Stimulated activated CD8-positive, alpha-beta memory T cell treated with anti-CD3 and anti-CD28 coated beads, Interleukin-7, amount 100 ng/mL, for 48 hours (primary cell): ENCODE measurements at places on chromosomes 3 and 15.

DNA sequence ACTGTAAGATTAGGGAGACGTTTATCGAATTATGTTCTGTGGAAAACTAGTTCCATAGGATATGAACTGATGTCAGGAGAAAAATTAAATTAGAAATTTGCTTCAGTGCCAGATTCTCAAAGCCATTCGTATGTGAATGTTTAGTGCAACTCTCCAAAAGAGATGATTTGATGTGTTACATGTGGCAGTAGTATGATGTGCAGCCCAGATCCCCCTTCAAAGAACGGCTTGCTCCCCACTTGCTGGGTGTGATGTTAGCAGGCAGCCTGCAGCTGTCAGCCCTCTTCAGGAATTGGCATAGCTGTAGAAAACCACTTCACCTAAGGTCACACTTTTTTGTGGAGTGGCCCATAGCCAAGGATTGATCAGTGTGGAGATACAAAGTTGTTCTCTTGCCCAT is 127.0 kb upstream of the CCDC54 start:
- DNase-seq = no peak

- no peak for DNase-seq
Measured at GRCh38 chr15:78361771-78362506, 21.8 kb downstream of the CRABP1 start.

DNA sequence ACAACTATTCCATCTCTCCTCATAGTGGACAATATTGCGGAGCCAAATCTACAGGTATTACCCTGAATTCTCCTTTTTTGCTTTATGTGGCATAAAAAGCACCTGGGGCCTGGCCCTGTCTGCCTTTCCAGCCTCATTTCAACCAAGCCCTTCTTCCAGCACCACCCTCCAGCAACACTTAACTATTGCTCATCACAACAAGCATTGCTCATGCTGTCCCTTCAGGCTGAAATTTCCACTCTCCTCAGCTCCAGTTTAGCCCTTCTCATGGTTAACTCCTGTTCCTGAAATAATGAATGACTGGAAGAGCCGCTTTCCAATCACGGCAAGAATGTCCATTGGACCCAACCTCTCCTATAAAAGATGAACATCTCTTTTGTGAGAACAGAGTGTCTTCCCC is 107.4 kb downstream of the P2RY1 start:
- DNase-seq = no peak

DNA sequence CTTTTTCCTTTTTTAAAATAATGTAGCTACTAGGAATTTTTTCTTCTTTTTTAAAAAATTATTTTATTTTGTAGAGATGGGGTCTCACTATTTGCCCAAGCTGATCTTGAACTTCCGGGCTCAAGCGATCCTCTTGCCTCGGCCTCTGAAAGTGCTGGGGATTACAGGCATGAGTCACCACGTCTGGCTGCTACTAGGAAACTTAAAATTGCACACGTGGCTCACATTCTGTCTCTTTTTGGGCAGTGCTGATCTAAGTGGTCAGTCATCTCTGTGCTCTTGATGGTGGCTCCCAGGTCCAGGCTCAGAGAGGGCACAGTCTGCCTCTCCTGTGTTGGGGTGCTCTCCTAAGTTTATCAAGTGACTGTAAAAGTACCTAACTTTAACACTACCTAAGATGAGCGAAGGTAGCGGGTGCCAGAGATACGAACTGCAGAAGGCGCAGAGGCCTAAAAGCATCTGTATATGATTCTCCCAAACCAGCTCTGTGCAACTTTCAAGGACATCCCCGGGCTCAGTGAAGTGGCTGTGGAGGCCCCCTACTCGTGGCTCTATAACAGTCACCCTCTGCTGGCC is 52.9 kb upstream of the SEC13 start:
- no peak for DNase-seq

GRCh38 chr3:24160424-24161095 is 215.5 kb downstream of the NR1D2 start:
- no peak for DNase-seq

DNA sequence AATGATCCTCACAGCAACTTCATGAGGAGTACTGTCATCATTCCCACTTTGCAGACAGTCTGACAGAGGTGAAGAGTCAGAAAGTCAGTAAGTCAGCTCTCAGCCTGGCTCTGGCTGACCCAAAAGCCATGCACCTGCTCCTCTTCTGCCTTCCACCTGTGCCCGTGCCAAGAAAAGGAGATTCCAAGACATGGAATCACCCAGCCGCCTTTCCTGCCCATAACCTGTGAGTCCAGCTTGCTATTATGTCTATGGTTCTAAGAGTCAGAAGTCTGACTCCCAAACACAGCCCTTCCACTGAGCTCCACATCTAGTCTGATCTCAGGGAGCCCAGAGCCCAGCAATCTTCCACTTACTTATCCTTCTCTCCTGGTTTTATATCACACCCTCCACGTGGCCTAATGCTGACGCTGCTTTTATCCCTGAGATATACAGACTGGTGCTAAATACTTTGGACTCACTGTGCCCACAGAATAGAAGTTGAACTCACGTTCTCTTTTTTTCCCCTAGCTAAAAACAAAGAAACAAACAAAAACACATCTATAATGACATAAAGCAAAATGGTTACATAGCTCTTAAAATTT is 66.0 kb downstream of the PLD1 start:
- DNase-seq = no peak

GRCh38 chr15:26883466-26883865 is 16.6 kb downstream of the GABRA5 start:
- no peak for DNase-seq

DNA sequence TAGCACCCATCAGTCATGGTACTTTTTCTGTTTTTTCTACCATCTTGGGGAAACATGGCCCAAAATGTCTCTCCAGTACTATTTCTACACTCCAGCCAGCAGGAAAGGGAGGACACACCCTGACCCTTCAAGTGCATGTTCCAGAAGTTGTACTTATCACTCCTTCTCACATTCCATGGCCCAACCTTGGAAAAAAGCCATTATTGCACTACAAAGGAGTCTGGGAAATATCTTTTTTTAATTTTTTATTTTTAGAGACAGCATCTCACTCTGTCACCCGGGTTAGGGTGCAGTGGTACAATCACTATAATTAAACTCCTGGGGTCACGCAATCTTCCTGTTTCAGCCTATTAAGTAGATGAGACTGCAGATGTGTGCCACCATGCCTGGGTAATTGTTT is 100.0 kb upstream of the PPP2R3A start:
- DNase-seq = no peak

- no peak for DNase-seq
Measured at GRCh38 chr3:107753976-107754375, 231.2 kb downstream of the BBX start.

- DNase-seq = no peak
Measured at GRCh38 chr3:112745567-112746248, 101.0 kb downstream of the CD200R1L start.

DNA sequence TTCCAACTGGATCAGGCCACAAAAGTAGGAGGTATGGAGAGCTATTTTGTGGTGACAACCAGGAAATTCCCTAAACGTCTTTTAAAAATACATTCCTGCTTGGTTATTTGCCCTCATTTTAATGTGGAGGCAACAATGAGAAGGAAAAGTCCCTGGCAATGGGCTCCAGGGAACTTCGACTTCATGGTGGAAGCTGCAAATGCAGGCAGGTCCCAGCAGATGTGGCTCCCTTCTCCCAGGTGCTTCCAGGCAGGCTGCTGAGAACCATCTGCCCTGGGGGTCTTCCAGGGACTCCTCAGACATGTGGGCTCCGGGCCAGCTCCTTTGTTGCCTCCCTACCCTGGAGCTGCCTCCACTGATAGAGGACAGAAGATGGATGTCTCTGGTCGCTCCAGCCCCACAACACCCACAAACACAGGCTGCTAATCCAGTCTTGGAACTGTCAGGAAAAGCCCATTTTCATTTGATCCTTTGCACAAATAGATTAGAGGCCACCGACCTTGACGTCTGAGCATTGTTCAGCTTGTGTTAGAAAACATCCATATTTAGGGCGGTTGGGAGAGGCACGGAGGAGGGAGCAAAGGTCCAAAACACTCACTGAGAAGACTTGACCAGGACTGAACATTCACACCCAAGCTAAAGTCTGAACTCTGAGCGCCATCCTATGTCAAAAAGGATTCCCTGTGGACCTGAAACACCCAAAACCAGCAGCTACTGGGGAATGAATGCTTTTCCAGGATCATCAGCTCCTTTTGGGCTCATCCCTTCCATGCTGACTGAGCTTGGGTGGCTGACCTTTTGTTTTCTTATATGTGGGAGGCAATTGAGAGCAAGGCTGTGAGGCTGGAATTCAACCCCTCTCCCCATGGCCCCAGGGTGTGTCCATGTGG is 30.2 kb upstream of the SLCO2A1 start:
- DNase-seq = no peak

GRCh38 chr3:73086071-73086494 is 24.6 kb downstream of the EBLN2 start:
- DNase-seq = no peak

DNA sequence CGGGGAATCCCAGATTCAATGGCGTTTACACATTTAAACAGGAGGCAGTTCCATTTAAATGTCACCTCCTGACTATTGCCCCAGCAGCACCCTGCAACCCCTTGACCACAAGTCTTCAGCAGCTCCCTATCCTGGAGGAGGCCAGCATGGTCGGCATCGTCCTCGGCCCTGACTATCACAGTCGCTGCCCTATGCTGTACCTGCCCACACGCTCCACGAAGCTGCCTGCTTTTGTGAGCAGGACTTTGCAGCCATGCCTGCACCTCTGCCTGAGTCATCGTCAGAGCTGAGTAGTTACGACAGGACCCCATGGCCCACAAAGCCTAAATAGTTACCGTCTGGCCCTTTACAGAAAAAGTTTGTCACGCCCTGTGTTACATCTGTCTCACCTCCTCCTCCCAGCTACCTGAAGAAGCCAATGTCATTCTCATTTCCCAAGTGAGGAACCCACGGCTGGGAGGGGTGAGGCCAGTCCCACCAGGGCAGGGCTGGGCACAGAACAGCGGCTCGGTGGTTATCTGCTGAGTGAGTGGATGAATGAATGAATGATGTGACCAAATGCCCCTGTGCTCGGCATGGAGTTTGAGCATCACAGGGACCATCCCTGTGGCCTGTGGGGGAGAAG is 47.8 kb upstream of the IQSEC1 start:
- DNase-seq = no peak

- no peak for DNase-seq
Measured at GRCh38 chr15:74392451-74392830, 25.0 kb upstream of the CYP11A1 start.

DNA sequence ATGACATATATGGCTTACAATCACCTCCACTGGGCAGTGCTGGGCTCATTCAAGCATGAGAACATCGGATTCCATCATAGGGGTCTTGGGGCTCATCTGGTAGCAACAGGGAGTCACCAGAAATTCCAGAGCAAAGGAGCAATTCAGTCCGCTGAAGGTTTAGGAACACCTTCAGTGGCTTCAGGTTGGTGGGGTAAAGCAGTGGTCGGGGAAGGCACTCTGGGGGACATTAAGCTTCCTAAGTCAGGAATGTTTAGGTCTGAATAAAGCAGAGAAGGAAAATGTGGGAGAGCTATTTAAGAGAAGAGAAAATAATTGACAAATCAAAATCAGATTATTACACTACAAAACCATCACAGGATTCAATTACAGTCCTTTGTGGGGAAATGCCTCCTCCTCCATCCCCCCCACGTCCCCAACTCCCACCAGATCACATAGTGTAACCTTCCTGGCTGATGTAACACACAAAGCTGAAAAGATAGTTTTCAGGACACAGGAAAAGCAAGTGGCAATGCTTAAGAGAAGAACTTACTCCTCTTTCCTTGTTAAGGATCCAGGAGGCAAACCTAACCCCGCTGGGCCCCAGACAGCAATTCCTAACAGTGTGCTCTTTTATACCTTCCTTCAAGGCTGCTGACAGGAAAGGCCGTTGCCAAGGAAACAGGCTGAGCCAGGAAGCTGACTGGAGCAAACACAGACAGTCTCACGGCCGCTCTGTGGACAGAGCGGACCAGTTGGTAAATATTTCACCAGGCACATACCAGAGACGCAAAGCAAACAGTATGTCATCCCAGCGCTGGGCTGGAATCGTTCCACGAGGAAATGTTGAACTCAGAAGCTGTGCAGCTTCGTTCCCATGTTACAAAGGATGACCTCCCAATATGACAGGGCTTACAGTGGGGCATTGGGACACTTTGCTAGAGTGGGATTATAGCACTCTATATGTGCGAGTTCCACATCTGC is 57.5 kb upstream of the LMCD1 start:
- DNase-seq = no peak

GRCh38 chr3:58621086-58621830 is 44.1 kb upstream of the FAM107A start:
- DNase-seq = no peak

GRCh38 chr3:108159865-108160264 is 62.4 kb downstream of the IFT57 start:
- DNase-seq = no peak

DNA sequence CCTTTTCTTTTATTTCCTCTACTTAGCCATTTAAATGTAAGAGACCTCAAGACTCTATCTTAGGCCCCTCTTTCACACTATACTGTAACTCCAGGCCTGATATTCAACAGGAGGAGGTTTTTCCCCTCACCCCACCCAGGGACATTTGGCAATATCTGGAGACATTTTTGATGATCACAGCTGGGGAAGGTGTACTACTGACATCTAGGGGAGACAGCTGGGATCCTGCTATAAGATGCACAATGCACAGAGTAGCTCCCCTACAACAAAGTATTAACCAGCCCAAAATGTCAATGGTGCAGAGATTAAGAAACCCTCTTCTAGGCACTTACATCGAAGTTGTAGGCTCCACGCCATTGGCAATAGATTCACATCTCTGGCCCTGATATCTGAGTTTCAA is 517.5 kb upstream of the UBE2E2 start:
- DNase-seq = no peak

DNA sequence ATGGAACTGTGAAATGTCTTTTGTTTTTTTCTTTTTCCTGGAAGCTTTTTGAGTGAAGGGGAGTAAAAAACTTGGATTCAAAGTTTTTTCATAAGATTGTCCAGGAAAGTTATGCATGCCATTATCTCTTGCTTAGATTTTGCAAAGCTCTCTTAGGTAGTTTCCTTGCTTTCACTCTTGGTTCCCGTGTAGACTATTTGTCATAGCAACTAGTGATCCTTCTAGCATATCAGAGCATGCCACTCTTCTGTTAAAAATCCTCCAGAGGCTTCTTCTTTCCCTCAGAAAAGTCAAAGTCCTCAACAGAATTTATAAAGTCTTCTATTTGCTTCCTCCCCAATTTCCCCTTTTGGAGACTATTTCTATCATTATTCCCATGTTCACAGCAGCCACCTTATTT is 21.1 kb downstream of the GTF2E1 start:
- DNase-seq = no peak

- no peak for DNase-seq
Measured at GRCh38 chr3:148600902-148601765, 96.6 kb upstream of the AGTR1 start.

GRCh38 chr3:126746395-126747177 is 42.5 kb downstream of the CHCHD6 start:
- no peak for DNase-seq

DNA sequence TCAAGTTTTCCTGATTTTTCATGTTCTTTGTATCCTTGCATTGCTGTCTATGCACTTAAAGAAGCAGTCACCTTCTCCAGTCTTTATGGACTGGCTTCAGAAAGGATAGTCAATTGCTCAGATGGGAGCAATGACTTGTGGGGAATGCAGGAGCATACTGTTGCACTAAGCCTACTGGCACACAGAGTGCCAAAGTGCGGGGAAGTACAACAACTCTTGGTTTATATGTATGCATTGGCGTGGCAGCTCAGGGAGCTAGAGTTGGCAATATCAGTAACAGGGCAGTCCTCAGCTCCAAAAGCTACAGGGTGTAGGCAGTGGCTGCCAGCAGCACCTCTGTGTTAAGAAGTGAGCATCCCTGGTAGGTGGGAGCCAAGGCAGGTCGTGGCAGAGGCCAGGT is 141.1 kb downstream of the SCAPER start:
- no peak for DNase-seq
